ENCODE measurements at places on chromosomes 12 and 14. TPM values are rescaled to one million over a fixed set of nuclear protein-coding genes. Genes with fewer than 3 reads are reported as not detected.

The SLC7A7 gene
- 108 TPM for polyA plus RNA-seq

The TBC1D30 gene
- 6.5 TPM for polyA plus RNA-seq

The TBX3 gene
- polyA plus RNA-seq: 78.4 TPM

The PAWR gene
- 97.5 TPM for polyA plus RNA-seq

The NXPH4 gene
- 4.4 TPM for polyA plus RNA-seq

The SMCO2 gene
- not detected for polyA plus RNA-seq

The MAP4K5 gene
- 55.1 TPM for polyA plus RNA-seq

The SMIM10L1 gene
- polyA plus RNA-seq: 20.7 TPM

The FSCB gene
- polyA plus RNA-seq: not detected

The TEAD4 gene
- 23.7 TPM for polyA plus RNA-seq

The CLEC4C gene
- not detected for polyA plus RNA-seq

Data from right renal pelvis (tissue), 4 donors.